ENCODE measurements at places on chromosomes 4 and X.

DNA sequence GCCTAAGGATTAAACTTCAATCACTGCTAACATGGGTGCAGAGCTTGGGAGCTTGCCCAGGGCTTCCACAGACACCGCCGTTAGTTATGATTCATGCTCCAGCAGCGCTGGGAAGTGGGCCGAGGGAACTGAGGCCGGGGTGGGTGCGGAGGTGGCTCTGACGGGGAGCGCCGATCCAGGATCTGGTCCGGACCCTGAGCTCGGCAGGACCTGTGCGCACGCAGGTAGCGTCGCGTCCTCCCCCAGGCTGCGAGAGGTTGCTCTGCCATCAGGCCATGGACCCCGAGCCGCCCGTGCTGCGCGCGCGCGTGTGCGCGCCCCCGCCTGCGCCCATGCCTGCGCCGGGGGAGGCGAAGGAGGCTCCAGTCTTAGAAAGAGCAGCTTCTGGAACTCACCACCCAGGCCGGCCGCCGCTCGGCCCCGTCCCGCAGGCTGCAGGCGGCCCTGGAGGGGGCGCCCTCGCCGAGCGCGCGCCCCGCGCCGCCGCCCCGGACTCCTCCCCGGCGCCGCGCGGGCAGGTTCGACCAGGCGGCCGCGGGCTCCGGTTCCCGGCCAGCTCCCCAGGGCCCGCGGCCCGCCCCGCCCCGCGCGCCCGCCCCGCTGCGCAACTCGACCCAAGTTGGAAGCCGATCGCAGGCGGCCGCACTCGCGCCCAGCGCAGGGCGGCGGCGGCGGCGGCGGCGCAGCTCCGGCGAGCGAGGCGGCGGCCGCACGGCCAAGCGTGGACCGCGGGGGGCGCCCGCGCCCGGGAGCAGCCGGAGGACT, 732 bp upstream of the ADRA2C start:
- no peak for DNase-seq

- DNase-seq, result no peak
Observed at GRCh38 chr4:76061982-76062381, 12.5 kb upstream of the ART3 start.

GRCh38 chr4:7187168-7187535, 5.2 kb upstream of the SORCS2 start:
- no peak for DNase-seq

DNA sequence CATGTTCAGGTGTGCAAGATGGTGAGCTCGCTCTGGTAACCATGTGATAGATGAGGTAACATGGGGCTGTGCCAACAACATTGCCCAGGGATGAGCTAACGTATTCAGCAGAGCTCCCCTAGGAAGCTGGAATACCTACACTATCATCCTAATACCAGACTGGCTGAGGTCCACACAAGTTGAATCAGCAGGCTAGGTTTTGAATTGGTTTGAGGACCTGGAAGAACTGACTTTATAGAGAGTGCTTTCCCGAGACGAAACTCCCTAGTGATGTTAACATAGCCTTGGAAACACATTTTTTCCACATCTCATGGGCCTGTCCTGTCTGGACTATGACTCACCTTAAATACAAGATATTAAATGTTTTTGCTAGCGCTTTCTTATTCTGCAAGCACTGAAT, 56.7 kb downstream of the IGFBP7 start:
- no peak for DNase-seq

DNA sequence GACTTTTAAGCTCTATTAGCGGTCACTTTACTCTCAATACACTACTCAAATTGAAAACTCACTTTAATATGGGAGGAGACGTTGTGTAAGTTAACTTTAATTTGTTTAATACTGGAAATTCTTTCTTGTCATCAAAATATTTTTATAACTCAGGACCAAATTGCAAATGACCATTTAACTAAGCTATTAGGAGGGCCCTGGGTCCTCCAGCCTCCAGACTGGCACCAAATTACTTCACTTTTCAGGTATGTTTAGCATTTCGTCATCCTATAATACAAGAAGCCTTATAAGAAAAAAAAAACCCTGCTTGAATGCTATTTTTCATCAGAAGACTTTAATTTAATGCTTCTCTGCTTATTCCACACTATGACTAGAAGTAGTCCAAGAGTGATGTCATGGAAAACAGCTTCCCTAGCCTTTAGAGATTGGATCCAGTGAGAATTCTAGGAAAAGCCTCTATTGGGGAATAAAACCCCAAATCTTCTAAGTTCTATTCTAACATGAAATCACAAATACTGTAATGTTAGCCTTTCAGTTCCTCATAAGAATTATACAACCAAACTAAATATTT, 6.6 kb downstream of the KLHL15 start:
- DNase-seq, result no peak

- no peak for DNase-seq
Observed at GRCh38 chr4:1814453-1814852, 21.4 kb downstream of the FGFR3 start.

DNA sequence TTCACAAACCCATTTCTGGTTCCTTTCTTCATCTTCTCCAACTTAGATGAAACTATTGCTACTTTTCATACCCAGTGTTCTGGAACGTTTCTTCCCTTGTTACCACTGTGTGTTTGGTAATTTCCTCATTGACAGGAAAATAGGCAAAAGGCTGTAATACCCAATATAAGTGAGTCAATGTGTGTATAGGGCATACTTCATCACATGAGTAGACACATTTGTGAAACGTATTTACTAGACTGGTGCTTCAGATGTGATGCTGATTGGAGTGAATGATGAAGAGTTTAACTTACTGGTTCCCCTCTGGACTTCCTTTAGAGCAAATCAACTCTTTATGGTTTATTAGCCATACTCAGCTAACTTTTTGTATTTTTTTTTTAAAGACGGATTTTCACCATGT, 195.1 kb upstream of the ATP6AP2 start:
- DNase-seq, result no peak

GRCh38 chrX:81996166-81996565, 794.3 kb downstream of the SH3BGRL start:
- no peak for DNase-seq

DNA sequence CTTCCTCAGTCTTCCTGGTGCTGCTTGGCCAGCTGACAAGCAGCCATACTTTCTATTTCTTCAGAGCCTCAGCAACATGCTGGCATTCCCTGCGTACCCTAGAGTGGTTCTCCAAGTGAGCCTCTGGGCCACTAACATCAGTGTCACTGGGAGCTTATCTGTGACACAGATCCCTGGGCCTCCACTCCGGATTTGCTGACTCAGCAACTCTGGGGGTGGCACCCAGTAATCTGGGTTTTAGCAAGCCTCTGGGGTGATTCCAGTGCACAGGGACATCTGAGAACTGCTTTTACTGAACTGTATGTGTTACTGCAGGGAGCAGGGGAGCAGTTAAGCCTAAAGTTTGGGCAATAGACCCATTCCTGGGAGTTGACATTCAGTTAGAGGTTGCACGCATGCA, 28.2 kb upstream of the HMGB3 start:
- no peak for DNase-seq

DNA sequence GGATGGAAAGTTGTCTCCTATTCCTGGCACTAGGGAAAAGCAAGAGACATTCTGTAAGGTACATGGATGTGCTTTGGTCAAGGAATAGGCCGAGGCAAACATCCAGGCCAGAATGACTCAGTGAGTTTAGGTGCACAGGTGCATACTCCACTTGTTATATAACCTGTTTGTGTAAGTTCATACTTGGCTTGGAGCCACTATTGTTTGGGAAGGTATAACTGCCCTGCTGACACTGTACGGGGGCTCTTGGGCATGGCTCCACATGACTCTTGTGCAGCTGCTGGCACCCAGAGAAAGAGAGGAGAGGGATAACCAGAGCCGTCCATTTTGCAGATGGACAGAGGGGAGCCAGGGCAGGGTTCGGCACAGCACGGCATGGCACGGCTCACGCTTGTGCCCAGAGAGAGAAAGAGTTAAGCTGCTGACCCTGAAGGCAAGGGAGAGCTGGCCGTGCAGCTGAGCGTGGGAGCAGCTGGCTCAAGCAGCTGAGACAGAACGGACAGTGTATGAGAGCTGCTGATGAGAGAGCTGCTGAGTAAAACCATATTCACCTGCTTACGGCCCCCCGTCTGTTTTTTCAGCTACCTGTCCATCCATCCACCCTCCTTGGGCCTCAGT, 98.0 kb downstream of the SLC2A9 start:
- no peak for DNase-seq

DNA sequence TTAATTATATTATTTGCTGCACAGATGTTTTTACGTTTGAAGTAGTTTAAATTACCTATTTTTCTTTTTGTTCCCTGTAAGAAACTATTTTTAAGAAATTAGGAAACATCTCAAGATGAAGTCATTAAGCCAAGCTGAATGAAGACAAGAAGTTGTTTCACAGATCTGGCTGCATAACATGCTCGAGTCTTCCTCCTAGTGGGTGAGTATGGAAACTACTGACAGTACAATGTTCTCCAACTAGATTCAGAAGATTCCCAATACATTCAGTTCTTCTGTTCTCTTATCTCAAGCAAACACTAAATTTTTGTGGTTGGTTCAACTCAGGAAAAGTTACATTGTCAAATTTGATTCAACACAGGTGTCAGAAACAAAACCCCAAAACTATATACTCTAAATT, 256.8 kb upstream of the VCX start:
- no peak for DNase-seq

GRCh38 chrX:50393902-50394301, 76.7 kb downstream of the DGKK start:
- no peak for DNase-seq

- no peak for DNase-seq
Observed at GRCh38 chrX:37875675-37876074, 28.3 kb upstream of the DYNLT3 start.

DNA sequence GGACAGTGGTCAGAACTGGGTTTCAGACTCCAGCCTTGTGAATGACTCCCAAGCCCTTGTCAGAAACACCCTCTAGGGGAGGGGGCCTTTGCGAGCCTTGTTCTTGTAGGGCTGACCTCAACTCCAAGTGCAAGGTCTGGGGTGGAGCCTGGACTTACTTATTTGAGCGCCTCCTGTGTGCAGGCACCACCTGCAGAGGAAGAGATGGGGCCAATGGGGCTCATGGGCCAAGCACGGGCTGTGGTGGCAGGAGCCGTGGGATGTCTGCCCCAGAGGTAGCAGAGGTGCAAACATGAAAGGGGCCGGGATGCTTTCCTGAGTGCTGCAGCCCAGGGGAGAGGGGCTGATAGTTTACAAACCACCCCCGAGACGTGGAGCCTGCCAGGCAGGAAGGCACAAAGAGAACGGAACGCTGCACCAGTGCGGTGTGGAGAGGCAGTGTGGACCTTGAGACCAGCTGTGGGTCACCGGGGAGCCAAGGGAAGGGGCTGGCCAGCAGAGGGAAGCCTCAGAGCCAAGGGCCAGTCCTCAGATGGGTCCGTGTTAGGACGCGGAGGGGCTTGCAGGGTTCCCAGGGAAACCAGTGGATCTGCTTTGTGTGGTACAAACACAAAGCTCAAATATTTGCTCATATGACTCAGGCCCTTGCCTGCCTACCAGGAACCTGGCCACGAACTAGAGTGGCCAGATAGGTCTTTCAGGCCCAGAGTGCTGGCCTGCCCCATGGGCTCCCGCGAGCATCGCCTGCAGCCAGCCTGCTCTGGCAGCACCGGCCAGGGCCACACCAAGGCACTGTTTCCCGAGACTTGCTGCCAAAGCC, 8.7 kb upstream of the TADA2B start:
- DNase-seq, result no peak

DNA sequence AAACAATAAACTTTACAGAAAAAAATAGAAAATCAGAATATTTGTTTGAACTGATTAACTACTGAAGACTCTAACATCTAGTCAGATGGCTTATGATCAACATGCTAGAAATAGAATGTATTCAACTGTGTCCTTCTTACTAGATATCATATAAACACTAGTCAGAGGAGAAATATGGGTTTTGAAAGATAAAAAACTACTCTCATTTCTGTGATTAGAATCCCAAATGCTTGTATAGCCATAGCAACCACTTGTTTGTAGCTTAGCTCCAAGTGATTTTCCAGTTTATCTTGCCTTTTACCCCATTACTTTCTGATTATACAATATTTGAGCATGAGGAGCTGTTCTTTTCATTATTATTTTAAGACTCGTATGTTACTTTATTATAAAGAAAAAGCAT, 31.2 kb downstream of the USP38 start:
- no peak for DNase-seq

- no peak for DNase-seq
Observed at GRCh38 chrX:134161162-134161561, 75.8 kb upstream of the CCDC160 start.

DNA sequence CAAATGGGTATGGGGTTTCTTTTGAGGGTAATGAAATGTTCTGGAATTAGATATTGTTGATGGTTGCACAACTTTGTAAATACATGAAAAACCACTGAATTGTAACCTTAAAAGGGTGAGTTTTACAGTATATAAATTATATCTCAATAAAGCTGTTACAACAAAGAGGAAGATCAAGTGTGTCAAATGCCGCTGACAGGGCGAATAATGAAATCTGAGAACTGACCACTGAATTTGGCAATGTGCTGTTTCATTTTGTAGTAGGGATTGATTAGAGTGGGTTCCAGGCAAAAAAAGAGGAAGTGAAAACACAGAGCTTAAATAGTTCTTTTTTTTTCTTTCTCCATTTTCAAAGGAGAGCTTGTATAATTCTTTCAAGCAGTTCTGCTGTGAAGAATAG, 161.1 kb upstream of the NAP1L5 start:
- no peak for DNase-seq

DNA sequence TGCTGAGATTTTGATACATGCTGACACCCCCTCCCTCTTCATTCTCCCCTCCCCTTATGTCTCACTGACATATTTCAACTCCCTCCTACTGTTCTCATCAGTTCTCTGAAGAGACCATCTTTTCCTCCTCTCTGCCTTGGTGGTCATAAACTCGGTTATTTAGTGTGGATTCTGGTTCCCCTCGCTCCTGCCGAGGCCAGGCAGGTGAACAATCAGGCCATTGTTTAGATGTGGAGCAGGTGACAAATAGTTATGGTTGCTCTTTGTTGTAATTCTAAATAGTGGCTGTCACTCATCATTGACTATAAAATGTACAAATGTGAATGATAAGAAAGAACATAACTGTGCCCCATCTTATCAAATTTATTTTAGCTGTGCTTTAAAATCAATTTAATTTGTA, 324.6 kb downstream of the BCOR start:
- no peak for DNase-seq

- DNase-seq, result no peak
Observed at GRCh38 chr4:5952286-5952974, 59.5 kb upstream of the CRMP1 start.

- no peak for DNase-seq
Observed at GRCh38 chr4:176123710-176124407, 58.2 kb downstream of the WDR17 start.

- DNase-seq, result no peak
Observed at GRCh38 chrX:136182414-136182813, 35.1 kb downstream of the FHL1 start.
